ENCODE measurements at places on chromosomes 7 and 10.
A peak's percentile ranks its signal among the peaks of the same experiment; 100 is the strongest.

- no peak for DNase-seq
These were observed 95.2 kb downstream of the IQUB start for GRCh38 chr7:123439191-123439590.

DNA sequence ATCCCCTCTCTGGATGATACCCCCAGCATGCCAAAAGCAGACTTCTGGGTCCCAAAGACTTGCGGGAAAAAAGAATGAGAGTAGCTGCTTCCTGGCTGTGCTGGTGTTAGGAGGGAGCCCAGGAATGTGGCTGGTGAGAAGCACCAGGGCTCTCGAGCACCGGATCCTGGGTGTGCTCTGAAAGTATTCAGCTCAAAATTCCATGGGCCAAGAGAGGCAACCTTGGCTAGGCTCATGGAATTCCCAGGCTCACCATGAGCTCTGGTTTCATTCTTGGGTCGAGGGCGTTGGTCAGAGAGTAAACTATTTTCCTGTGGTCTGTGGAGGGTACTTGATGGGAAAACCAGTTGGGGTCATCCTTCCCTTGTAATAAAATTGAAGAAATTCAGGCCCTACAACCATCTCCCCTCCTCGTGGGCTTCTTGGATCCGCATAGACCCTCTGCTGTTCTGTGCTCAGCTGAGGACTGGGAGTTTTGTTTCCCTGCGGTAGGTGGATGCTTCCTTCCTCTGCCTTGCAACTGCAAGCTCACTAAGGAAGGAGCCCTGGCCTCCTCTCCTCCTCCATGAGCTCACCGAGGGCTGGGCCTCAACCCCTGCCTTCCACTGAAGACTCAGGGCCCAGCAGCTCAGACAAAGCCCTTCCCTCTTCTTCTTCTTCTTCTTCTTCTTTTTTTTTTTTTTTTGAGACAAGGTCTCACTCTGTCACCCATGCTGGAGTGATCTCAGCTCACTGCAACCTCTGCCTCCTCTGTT is 34.5 kb upstream of the AQP1 start:
- no peak for DNase-seq

GRCh38 chr10:91409069-91409868 is 875 bp upstream of the HECTD2 start:
- peak; percentile 21 for DNase-seq

DNA sequence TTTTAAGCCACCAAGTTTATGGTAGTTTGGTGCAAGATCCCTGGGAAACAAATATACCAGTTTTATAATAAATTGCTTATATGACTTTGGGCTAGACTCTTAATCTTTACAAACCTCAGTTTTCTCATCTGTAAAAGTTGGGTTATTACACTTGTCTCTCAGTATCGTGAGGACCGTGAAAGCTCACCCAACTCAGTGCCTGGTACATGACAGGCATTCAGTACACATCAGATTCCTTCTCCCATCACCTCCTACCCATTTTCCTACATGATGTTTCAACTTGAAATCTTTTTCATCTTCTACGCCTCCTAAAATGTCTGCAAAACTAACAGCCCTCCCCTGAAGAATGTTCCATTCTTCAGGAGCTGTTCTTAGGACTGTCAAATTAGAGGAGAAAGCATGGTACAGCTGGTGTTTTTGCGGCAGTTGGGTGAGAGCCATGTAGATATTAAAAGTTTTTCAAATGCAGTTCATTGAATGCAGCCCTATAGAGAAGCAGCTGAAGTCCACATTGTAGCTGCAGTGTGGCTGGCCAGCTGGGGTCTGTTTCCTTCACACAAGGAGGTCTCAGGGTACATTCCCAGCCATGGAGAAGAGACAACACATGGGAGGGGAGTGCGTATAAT is 812.8 kb downstream of the LRMDA start:
- DNase-seq, result no peak

DNA sequence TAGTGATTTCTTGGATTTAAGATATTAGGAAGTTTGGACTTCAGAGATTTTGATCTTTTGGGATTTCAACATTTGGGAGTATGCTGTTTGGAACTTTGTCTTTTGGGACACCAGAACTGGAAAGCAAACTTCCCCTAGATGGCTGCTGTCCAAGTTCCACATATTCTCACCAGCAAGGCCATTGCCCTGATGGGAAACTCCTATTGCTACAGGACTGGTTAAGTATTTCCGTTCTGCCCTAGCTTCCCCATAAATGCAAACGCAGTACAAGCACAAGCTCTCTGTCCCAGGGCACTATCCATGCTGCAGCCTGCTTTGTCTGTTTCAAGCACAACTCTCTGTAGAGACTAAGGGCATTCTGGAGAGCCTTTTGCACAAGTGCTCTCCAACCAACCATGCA is 79.3 kb upstream of the SLC25A13 start:
- DNase-seq, result no peak

GRCh38 chr7:620056-620455 is 100.4 kb upstream of the PDGFA start:
- no peak for DNase-seq

DNA sequence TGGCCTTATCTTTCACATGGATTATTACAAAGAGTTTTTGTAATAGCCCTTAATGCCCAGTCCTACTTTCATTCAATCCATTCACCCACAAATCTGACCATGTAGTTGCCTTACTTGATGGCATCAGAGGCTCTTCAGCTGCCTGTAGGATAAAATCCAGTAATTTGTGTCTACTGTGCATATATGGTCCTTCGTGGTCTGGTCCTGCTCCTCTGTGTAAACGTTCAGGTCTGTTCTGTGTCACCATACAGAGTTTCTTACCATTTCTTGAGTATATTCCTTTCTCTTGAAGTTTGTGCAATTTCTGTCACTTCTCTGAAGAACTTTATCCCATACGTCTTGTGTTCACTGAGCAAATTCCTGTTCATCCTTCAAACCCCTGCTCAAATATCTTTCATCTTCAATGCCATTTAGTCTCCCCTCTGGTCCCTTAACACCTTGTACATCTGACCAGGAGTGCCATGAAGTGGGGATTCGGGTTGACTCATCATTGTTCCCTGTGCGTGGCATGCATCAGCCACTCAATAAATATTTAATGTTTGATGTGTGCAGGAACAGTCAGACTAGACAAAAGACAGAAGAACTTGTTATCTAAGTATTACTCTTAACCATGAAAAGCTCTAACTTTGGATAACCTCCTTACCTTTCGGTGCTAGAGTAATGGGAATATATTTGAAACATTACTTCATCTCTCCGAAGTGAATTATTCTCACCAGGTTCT is 98.6 kb upstream of the RPA3 start:
- no peak for DNase-seq

DNA sequence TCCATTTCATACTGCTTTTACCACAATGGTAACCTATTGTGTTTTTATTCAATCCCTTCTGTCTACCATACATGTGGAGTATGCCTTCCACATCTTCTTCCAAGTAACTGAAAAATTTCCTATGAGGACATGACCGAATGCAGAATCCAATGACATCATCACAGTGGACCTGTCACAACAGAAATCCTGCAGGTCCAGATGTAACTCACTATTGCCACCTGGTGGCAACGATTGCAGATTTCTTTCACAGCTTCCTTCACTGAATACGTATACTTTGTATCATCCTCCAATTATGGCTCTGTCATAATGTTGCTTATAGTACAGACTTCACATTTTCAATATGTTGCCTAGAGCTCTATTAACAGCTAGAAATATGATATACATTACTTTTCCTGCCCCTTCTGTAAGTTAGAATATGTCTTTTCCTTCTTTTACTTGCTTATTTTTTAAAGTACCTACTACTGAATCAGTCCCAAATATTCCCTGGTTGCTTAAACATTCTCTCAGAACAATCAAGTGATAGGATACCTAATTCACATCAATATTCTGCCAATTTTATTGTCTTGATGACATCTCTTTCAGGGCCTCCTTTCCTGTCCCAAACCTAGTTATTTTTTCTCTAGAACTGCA is 45.4 kb downstream of the SLC13A1 start:
- no peak for DNase-seq

- DNase-seq, result no peak
These were observed 80.0 kb downstream of the CELF2 start for GRCh38 chr10:11097686-11098085.

DNA sequence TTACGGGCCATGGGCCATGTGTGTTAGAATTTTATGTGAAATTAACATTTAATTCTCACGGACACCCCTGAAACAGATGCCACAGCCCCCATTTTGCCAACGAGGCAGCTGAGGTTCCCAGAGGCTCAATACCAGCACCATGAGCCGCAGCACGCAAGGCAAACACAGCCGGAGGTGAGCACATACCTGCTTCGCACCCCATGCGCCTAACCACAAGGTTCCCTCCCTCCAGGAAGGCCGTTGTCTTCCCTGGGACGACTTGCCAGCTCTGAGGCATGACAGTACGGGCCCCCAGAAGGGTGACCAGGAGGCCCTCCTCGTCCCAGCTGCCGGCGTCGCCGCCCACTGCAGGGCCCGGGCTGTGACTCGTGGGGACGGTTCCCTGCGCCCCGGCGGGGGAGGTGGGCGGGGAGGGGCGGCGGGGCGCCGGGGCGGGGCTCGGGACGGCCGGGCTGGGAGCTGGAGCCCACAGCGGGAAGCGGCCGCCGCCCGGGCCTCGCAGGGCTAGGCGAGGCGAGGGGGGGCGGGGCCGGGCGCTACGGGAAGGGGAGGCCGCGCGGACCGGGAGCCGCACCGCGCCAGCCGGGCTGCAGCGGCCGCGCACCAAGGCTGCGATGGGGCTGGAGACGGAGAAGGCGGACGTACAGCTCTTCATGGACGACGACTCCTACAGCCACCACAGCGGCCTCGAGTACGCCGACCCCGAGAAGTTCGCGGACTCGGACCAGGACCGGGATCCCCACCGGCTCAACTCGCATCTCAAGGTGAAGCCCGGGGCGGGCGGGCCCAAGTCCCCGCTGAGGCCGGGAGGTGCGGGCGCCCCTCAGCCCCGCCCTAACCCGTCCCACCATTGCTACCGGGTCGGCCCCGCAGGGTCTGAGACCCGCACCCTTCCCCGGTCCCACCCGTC is at the start of gene CAV2:
Gene CAV2 (plus strand): TSS at position 571 of the 910 bp plus-strand sequence. CDS start 44 bp downstream, at position 615.
- DNase-seq, result peak; percentile 32

DNA sequence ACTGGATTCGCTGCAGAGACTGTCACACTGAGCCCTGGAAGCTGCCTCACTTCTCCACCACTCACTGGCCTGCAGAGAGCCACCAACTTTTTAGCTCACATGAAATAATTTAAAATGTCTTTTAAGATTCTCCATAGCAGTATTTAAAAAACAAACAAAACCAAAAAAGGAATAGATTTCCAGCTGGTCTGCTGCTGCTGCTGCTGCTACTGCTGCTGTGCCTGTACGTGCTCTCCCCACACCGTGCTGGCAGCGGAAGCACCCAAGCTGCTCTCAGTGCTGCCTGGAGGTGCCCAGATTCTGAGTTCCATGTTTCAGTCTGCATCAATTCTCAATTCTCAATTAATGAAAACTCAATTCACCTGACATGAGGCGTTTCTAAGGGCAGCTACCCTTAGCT is 146.0 kb downstream of the USP6NL start:
- no peak for DNase-seq

DNA sequence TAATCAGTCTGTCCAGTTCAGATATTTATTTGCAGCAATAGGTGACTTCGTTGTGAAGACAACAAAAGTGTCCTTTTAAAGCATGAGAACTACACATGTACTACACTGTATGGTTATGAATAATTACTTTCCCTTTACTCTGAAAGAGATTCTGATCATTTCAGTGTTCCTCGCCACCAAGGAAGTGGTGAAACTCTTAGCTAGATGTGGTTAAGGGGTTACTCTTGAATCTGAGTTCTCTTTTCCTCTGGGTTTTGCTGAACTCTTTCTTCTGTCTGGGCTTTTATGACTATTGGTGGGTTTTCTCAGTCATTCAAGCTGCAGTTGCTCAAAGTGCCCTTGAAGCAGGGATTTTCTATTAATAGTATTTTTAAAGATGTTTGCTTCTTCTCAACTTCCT is 127.9 kb upstream of the SEM1 start:
- DNase-seq, result no peak

- DNase-seq, result no peak
These were observed 16.3 kb downstream of the TES start for GRCh38 chr7:116226664-116227063.

GRCh38 chr7:108158776-108159175 is 28.6 kb upstream of the LAMB4 start:
- no peak for DNase-seq

GRCh38 chr10:20158086-20158485 is 341.9 kb downstream of the PLXDC2 start:
- no peak for DNase-seq

GRCh38 chr10:89805599-89806013 is 104.2 kb downstream of the KIF20B start:
- DNase-seq, result no peak

GRCh38 chr10:107028236-107028635 is 136.3 kb downstream of the SORCS1 start:
- no peak for DNase-seq

DNA sequence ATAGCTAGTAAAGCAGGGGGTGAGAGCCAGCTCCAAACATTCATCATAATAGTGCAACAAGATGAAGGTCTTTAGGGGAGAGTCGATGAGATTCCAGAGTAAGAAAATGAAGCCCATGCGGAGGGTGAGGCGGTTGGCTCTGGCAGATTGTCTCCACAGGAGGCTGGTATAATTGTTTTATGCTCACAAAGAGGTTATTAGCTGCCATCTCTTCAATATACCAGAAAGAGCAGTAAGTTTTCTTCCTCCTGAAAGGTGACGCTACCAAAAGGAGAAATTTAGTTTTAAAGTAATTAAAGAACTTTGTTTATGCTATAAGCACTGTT is 59.2 kb upstream of the KCNIP2 start:
- no peak for DNase-seq

DNA sequence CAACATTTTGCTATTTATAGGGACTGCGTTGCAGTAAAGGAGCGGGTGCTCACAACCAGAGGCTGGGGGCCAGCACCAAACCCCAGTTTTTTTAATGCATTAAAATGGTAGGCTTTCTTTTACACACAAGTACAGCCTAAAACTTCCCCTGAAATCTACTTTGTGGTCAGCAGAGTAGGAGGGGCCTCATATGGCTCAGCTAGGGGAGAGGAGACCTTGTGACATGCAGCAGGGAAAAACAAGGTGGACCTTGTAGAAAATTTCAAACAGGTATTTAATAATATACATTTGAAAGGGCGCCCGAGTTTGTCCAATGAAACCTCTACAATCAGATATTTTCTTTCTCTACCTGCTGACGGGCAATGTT is 1.4 kb downstream of the CCDC136 start:
- no peak for DNase-seq

- no peak for DNase-seq
These were observed 142.3 kb downstream of the VPS50 start for GRCh38 chr7:93374345-93374940.

GRCh38 chr10:52871191-52871843 is 98.7 kb upstream of the MBL2 start:
- no peak for DNase-seq

GRCh38 chr10:78749200-78749599 is 319.6 kb upstream of the ZMIZ1 start:
- DNase-seq, result no peak

Data from GM12892 (cell line).